ENCODE measurements at places on chromosomes 6 and 20.

- no peak for DNase-seq
Observed at GRCh38 chr6:156735751-156736150, 41.4 kb upstream of the ARID1B start.

DNA sequence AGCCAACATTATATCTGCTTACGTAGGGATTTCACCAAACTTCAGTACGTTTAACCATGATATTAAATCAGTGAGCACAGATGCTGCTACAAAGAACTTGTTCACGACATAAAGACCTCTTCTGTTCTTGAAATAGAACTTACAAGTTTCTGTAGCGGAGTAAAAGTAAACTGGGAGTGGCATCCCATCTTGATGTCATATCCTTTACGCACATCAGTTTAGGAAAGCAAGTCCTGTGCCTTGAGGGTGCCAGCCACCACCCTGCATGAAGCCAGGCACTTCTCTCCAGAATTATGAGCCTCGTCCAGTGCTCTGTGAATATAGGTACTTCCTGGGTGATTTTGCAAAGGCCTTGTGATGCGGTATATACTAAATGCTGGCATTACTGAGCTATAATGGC, 122.6 kb downstream of the BTBD3 start:
- DNase-seq, result no peak

GRCh38 chr6:130838951-130839350, 11.7 kb downstream of the SMLR1 start:
- DNase-seq, result no peak

DNA sequence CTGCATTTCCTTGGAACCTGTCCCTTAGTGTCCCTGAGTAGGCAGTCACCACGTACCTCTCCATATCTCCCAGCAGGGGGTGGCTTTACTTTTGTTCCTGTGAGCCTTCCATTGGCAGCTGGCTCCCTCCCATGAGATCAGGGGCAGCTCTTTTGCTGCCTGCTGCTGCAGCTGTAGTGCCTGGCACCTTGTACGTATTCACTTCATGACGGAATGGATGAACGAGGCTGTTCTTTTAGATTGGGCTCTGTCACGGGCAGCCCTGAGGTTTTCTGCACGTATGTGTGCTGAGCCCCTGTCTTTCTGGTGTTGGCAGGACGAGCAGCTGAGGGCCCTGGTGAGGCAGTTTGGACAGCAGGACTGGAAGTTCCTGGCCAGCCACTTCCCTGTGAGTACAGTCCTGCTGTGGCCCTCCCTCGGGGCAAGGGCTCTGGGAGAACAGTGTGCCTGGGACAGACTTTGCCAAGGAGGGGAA, 14.6 kb downstream of the MYBL2 start:
- no peak for DNase-seq

GRCh38 chr6:33028220-33028849, 18.9 kb upstream of the HLA-DOA start:
- no peak for DNase-seq

- DNase-seq, result no peak
Observed at GRCh38 chr6:37648465-37649330, 49.0 kb downstream of the MDGA1 start.

GRCh38 chr6:82370788-82371187, 7.2 kb downstream of the TPBG start:
- no peak for DNase-seq

- DNase-seq, result no peak
Observed at GRCh38 chr6:110482774-110483400, 6.5 kb upstream of the SLC22A16 start.

DNA sequence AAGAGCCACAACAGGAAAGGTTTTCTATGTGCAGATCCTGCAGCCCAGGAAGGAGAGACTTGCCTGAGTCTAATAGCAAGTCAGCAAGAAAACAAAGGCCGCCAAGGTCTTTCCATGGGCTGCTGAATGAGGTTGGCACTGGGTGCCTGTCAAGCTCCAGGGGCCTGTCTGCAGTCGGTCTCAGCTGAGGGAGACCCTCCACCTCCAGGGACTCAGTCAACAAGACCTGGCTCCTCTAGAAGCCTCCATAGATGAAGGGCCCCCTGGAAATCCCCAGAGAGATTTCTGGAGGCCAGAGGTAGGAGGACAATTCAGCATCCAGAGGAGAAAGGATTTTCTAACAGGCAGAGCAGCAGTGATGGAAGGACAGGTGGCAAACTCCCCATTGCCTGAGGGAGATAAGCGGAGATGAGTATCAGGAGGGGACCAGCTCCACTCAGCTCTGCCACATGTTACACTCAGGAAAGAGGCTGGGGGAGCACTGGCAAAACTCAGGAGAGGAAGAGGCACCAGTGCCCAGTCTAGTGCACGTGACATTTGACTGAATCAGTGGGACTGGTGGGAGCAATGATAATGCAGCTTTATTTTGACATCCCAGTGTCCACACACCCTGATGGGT, 33.5 kb upstream of the FKBP1A start:
- DNase-seq, result no peak

DNA sequence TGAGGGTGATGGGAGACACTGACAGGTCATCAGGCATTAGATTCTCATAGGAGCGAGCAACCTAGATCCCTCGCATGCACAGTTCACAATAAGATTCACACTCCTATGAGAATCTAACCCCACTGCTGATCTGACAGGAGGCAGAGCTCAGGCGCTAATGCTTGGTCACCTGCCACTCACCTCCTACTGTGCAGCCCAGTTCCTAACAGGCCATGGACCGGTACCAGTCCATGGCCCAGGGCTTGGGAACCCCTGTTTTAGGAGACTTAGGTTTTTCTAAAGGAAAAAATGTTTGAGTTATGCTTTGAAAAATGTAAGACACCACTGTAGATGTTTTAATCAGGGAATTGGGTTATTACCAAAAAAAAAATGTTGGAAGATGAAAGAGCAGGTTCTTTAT, 6.7 kb downstream of the HLA-E start:
- DNase-seq, result no peak

GRCh38 chr6:29655658-29656057, 1.2 kb upstream of the MOG start:
- DNase-seq, result no peak

- DNase-seq, result no peak
Observed at GRCh38 chr20:32518593-32519380, 66.3 kb downstream of the NOL4L start.

DNA sequence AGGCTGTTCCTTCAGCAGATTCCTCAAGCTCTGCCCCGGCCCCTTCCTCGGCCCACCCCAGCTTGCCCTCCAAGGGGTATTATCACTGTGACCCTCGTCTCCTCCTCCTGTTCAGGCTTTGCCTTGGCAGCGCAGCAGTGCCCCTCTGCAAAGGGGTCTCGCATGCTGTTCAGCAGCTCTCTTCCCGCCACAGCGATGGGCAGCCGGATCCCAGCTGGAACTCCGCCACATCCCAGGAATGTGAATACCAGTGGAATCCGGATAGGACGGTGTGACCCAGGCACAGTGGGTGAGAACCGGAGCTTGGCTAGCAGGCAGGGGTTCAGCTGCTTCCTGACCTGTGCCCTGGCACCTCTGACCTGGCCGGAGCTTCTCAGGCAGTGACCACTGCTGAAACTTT, 52.9 kb downstream of the RNASET2 start:
- DNase-seq, result no peak

DNA sequence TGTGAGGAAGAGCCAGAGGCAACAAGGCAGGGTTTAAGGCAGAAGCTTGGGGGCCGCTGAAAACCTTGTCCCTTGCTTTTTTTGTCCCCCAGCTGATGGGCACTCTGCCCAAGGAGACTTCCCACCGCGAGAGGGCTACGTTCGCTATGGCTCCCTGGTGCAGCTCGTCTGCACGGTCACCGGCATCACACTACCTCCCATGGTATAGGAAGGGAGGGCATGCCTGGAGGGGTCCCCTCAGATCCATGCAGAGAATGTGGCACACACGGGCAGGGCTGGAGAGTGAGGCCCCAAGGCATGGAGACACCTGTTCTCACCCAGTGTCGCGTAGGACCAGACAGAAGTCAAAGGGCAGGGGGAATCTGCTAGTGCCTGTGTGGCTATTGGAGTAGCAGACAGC, 5.8 kb upstream of the MATN4 start:
- DNase-seq, result no peak

- DNase-seq, result no peak
Observed at GRCh38 chr6:83962582-83962981, 71.0 kb upstream of the MRAP2 start.

DNA sequence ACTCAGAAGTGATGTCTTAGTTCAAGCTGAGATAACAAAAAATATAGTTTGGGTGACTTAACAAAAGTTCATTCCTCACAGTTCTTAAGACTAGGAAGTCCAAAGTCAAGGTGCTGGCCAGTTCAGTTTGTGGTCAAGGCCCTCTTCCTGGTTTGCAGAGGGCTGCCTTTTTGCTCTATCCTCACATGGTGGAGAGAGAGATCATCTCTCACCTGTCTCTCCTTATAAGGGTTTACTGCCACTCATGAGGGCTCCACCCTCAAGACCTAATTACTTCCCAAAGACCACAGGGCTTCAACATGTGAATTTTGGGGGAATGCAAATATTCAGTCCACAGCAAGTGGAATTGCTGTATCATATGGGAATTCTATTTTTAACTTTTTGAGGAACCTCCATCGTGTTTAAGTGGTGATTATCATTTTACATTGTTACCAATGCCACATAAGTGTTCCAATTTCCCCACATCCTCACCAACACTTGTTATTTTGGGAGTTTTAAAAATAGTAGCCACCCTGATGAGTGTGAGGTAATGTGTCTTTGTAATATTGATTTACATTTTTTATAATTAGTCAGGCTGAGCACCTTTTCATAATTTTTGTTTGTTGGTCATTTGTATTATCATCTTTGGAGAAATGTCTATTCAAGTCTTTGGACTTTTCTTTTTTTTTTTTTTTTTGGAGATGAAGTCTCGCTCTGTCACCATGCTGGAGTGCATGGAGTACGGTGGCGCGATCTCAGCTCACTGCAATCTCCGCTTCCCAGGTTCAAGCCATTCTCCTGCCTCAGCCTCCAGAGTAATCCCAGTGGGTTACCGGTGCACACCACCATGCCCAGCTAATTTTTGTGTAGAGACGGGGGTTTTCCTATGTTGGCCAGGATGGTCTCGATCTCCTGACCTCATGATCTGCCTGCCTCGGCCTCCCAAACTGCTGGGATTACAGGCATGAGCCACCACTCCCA, 112.2 kb downstream of the SESN1 start:
- DNase-seq, result no peak

GRCh38 chr6:139296927-139297326, 5.1 kb upstream of the TXLNB start:
- no peak for DNase-seq

- DNase-seq, result no peak
Observed at GRCh38 chr20:19840111-19840710, 82.2 kb downstream of the RIN2 start.

GRCh38 chr6:135575629-135576028, 78.1 kb upstream of the AHI1 start:
- no peak for DNase-seq

DNA sequence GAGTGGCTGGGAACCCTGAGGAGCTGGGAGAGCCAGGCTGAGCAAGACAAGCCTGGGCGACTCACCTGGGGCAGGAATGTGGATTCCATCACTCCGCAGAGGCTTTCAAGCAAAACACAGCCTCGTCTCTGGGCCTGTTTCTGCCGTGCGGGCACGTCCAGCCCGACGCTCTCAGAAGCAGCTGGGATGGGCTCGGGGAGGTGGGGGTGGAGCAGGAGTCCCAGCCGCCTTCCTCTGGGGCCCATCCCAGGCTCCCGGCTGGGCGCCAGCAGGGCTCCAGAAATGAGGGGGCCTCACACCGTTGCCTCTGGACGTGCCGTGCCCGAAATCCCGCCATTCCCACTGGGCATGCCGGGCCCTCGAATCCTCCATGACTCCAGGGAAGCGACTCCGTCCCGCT, 8.7 kb upstream of the RPS21 start:
- DNase-seq, result no peak

DNA sequence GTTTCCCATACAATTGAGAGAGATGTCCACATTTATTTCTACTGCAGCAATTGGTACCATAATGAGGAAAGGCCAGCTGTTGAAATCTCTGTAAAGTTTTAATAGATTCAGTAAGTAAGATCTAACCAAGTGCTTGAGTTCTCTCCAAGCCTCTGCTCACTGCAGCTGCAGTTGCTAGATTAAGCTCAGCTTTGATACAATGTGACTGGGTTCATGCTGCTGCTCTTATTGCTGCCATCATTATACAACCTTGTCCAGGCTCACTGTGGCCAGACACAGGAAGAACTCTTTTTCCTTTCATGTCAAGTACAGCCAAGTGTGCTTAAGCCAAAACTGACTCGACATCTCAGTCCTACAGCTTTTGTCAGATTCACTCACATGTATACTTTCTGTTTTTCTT, 423.5 kb downstream of the GJA1 start:
- DNase-seq, result no peak

GRCh38 chr6:88619951-88620350, 343.5 kb downstream of the RNGTT start:
- no peak for DNase-seq

DNA sequence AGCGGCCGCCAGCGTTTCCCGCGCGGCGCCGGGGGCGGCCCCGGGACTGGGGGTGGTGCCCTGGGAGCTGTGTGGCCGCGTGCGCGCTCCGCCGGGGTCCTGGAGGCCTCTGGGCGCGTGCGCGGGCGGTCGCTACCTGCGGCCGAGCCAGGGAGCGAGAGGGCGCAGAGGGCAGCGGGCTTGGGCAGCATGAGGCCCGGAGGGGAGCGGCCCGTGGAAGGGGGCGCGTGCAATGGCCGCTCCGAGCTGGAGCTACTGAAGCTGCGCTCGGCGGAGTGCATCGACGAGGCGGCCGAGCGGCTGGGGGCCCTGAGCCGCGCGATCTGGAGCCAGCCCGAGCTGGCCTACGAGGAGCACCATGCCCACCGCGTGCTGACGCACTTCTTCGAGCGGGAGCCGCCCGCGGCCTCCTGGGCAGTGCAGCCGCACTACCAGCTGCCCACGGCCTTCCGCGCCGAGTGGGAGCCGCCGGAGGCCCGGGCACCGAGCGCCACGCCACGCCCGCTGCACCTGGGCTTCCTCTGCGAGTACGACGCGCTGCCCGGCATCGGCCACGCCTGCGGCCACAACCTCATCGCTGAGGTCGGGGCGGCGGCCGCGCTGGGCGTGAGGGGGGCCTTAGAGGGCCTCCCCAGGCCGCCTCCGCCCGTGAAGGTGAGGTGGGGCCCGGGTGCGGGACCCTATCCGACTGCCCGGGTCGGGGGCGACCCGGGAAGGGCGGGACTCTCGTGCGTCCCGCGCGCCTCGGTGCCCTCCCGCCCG, at the start of gene PM20D2:
Gene PM20D2, plus strand, starts transcription at position 100 of the 762 bp plus-strand sequence. Its CDS starts 90 bp downstream, at position 190.
- peak; percentile 25 for DNase-seq

- DNase-seq, result no peak
Observed at GRCh38 chr6:108565893-108566292, 5.2 kb downstream of the FOXO3 start.

All from GOT3 (cell line).